ENCODE measurements at places on chromosomes 2 and 18.

DNA sequence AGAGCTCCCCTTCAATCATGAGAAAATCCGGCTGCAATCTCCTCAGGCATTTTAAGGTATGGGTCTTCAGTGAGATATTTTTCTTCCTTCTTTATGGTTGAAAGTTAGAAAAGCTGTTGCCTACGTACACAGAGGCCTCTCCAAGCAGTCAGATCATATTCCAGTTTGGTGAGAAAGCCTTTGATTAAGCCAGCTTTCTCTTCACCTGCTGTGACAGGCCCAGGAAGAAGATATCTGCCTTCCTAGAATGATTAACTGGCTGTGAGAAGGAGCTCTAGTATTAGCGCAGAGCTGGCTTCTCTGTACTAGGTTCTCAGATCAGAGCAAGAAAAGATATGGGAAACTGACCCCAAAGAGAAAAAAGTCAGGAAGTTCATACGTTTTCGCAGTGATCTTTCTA lies 585.0 kb upstream of the CHAC2 start:
- DNase-seq = no peak

- peak; percentile 21 for DNase-seq
Observed at GRCh38 chr2:128414351-128414750, 95.7 kb upstream of the HS6ST1 start.

GRCh38 chr2:104443145-104443544 lies 410.8 kb upstream of the POU3F3 start:
- DNase-seq = no peak

- DNase-seq = no peak
Observed at GRCh38 chr18:75276818-75277609, 66.4 kb downstream of the TSHZ1 start.

DNA sequence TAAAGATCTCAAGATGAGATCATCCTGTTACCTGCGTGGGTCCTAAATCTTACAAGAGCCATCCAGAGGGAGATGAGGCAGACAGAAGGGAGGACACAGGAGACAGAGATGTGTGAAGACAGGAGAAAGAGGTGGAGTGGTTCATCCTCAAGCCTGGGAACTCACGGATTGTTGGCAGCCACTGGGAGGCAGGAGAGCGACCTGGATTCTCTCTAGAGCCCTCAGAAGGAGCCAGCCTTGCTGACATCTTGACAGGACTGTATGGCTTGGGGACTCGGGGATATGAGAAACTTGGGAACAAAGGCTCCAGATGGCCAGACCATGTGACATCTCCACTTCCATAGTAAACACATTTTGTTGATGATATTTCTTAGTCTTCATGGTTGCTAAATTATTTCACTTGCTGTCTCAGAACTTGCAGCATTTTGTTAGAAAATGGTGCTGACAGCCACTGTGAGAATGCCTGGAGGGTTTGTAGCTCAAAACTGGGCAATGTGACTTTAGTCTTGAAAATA lies 57.8 kb upstream of the MC2R start:
- DNase-seq = no peak

- no peak for DNase-seq
Observed at GRCh38 chr18:51273437-51273836, 76.0 kb upstream of the MEX3C start.

GRCh38 chr2:189159717-189160116 lies 19.8 kb downstream of the COL5A2 start:
- DNase-seq = no peak

DNA sequence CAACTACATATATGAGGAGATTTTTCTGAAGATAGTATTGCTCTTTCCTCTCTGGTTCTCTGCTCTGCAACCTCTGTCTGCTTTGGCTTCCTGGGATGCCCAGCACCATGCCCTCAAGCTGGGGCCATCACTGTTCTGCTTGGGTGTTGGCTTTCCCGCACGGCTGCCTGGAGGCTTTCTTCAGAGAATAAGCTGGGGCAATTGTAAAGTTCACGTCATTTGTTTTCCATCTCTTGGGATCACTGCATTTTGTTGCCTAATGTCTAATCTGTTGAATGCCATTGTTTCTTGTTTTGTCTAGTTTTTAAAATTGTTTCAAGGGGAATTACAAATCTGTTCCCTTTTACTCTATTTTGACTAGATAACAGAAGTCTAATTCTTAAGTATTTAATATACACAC lies 437.3 kb upstream of the NRP2 start:
- no peak for DNase-seq

DNA sequence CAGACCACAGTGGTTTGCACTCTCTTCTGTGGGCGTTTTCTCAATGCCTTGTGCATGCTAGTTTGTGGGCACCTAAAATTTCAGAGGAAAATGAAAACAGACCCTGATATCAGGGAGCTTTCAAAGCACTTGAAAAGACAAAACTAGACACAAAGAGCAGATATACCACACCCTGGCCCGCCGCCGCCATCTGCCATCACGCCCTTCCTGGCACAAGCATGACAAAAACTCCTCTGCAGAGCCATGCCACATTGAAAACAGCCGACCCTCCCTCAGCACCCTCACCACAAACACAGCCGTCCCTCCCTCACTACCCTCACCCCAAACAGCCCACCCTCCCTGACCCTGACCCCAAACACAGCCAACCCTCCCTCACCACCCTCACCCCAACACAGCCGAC lies 84.8 kb upstream of the RAB6C start:
- no peak for DNase-seq

DNA sequence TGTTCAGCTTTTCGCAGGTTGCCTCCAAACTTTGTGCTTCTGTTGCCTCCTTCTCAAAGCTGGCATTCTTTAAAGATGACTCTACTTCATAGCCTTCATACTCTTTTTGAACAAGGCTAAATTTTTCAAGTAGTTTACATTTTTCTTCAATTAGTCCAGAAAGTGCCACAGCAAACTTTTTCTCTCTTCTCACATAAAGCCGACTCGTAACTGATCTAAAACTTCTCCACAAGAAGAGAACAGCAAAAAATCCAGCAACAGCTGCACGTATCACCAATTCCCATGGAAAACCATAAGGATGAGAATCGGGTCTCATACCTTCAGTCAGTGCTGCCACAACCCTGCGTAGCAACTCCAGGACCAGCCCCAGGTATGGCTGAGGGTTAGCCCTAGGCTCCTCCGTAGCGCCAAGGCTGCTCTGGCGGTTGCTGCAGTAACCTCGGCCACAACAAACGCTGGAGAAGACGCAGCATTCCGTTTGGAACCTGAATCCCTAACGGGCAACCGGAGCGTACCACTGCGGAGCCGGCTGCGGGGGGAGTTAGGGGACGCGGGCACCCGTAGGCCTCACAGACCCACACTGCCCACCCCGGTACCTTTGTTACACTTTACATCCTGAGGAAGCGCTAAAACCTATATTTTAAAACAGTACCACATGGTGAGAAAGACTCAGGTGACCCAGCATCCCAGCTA lies at the start of gene CTAGE1:
TSS of gene CTAGE1 (minus strand) at position 420 of the 693 bp plus-strand sequence. CDS start at position 316, 104 bp downstream.
- DNase-seq = no peak

GRCh38 chr2:73920577-73921545 lies 5.8 kb upstream of the DGUOK start:
- no peak for DNase-seq

DNA sequence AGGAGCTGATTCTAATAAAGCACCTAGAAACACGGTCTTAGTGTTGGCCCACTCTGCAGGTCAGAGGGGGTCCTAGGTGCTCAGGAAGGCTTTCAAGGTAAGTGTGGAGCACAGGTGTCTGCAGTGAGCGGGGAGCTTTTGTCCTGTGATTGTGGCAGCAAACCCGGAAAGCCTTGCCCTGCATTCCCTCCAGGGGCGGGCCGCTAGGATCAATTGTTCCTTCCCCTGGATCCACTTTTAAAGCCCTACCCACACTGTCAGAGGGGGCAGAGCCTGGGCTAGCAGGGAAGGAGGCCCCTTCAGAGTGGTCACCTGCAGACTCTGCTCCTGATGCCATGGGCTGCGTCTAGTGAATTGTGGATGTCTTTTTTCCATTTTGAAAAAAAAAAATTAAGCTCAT lies 176.0 kb downstream of the CTIF start:
- DNase-seq = no peak

DNA sequence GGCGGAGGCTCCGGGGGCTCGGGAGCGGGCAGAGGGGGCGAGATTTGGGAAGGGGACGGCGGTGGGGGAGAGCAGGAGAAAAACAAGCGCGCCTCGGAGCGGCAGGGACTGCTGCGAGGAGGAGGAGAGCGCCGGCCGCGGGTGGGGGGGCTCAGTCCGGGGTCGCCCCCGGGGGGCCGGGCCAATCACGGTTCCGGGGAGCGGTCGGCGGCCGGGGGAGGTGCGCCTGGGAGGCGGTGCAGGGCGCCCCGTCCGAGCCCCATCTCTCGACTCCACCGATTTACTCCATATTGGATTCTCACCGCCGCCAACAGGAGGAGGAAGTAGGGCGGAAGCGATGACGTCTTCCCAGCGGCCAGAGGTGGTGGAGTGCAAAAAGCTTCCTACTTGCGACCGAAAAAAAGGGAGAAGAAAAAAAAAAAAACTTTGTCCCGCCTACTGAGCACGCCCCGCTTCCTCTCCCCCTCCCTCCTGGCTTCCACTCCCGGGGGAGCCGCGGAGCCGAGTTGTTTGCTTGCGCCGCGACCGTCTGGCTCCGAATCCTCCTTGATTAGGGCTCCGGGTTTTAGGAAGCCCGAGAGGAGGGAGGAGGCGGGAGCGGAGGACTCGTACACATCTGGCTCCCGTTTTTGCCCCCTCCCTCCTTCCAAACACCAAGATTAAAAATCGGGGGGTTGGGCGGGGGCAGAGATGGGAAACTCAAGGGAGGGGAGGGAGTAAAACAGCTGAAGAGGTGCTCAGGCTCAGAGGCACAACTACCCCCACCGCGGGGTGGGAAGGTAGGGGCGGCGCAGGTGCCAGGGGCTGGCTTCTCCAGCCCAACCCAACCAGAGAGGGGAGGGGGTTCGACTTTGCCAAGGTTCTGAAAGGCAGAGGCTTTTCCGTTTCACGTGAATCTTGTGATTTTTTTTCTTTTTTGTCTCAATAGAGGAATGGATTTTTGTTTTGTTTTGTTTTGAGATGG lies at the start of gene SPRED2:
TSS of gene SPRED2 (minus strand) at position 373 of the 964 bp plus-strand sequence. CDS start 612 bp downstream, outside the sequence.
- peak; percentile 81 for DNase-seq

GRCh38 chr2:196798980-196799379 lies 503 bp downstream of the GTF3C3 start:
- no peak for DNase-seq

DNA sequence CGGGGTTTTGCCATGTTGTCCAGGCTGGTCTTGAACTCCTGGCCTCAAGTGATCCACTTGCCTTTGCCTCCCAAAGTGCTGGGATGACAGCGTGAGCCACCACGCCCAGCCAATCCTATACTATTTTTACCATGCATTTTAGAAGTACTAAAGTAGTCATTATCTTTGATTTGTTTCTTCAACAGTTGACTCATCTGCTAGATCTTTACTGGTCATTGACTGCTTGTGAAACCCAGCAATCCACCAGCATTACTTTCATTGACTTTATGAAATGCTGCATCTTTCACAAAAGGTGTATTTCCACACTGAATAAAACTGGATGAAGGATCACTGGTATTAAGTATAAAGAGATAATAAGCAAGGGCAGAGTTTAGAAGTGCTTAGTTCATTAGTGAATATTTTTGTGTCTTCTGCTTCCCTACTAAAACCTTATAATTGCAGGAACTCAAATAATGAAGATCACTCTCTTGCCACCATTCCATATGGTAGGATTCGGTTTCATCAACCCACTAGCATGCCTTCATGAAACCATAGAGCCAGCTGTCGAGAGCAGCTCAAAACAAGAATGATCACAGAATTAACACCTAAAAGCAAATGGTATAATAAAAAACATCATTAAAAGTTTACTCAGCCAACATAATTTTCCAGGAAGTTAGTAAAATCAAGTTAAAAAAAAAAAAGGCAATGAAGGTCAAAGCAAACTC lies 33.1 kb downstream of the IRS1 start:
- no peak for DNase-seq

DNA sequence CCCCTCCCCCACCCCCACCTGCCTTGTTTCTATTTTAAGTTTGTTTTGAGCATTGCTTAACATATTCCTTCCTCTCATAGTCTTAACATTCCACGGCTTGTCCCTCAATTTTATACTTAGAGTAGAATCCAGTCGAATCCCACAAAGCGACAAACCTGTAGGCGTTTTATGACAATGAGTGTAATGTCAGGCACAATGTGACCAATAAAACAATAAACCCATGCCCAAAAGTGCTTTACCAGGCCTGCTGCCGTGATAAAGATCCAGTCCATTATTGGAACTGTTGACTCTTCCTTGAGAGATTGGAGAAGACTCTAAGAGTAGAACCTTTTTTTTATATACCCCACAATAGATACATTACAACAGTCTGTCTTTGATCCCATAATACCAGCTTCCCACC lies 6.2 kb upstream of the MRO start:
- no peak for DNase-seq

DNA sequence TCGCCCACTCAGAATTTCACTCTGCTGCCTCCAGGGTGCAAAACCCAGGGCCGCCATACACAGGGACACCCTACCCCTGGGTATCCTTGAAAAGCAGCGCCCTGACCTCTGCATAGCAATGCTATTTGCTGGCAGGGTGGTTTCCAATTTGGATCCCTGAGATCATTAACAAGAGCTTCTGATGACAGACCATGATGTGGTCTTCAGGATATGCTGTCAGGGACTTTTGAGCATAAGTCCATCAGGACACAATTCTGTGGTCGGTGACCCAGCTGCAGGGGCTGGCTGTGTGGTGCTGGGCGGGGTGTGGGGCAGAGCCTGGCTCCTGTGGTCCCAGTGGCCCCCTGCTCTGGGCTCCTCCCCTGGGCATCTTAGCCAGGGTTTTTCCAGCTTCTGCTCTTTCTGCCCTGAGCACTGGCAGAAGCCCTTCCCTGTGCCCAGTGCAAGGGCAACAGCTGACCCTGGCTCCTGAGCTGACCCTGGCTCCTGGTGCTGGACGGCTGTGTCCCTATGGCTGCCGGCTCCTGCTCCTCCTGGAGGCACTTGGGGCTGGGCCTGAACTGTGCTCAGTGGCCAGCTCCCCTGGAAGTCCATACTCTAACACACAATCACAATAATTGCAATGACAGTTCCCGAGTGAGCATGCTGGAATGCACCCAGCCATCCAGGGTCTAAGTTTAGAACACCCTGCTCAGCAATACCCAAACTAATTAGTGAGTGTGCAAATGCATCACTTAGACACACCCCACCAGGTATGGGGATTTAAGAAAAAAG lies 271.5 kb downstream of the HDAC4 start:
- DNase-seq = no peak

GRCh38 chr2:113078350-113078839 lies 10.6 kb downstream of the IL1F10 start:
- no peak for DNase-seq

- DNase-seq = peak; percentile 33
Observed at GRCh38 chr2:24814516-24814915, 21.3 kb downstream of the CENPO start.

DNA sequence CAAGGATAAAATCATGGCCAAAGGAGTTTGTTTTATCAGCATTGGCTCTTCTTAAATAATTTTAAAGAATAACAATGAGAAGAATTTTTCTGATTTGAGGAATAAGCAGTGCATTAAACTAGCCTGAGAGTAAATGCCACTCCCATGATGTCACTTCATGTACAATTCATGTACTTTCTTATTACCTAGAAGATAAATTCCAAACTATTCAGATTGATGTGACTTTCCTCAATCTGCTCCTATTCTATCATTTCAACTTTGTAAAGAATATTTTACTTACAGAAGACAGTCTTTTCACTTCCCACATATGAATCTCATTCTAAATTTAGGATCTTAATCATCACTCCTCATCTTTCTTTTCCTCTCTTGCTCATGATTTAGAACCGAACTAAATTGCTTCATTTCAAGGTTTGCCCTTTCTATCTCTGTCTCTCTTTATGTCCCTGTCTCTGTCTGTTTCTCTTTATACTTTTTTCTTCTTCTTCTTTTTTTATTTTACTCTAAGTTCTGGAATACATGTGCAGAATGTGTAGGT lies 1142.0 kb upstream of the PIK3C3 start:
- DNase-seq = no peak

Data from activated CD8-positive, alpha-beta memory T cell treated with anti-CD3 and anti-CD28 coated beads for 24 hours (primary cell).